ENCODE measurements at places on chromosomes 7 and 10.

GRCh38 chr7:20240080-20240926, 23.1 kb upstream of the MACC1 start:
- no peak for DNase-seq

- DNase-seq = no peak
Measured at GRCh38 chr10:3526727-3527501, 258.1 kb downstream of the KLF6 start.

DNA sequence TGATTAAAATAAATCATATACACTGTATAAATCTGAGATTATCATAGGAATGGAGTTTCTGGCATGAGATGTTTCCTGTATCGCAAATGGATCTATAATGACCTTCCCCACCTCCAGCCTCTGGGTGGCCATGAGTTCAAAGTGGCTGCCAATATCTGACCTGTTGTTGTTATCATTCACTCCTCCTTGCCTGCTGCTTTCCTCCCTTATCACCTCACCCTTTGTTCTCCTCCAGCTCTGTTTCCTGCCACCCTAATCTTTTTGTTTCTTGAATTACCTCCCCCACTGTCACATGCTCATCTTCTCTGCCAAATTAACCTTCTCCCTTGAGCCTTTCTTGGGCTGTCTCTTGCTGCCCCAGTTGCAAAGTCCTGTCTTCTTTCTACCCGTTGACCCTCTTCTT, 12.0 kb downstream of the SCD start:
- DNase-seq = no peak

GRCh38 chr10:62636825-62637248, 167.7 kb upstream of the ADO start:
- peak; percentile 24 for DNase-seq

DNA sequence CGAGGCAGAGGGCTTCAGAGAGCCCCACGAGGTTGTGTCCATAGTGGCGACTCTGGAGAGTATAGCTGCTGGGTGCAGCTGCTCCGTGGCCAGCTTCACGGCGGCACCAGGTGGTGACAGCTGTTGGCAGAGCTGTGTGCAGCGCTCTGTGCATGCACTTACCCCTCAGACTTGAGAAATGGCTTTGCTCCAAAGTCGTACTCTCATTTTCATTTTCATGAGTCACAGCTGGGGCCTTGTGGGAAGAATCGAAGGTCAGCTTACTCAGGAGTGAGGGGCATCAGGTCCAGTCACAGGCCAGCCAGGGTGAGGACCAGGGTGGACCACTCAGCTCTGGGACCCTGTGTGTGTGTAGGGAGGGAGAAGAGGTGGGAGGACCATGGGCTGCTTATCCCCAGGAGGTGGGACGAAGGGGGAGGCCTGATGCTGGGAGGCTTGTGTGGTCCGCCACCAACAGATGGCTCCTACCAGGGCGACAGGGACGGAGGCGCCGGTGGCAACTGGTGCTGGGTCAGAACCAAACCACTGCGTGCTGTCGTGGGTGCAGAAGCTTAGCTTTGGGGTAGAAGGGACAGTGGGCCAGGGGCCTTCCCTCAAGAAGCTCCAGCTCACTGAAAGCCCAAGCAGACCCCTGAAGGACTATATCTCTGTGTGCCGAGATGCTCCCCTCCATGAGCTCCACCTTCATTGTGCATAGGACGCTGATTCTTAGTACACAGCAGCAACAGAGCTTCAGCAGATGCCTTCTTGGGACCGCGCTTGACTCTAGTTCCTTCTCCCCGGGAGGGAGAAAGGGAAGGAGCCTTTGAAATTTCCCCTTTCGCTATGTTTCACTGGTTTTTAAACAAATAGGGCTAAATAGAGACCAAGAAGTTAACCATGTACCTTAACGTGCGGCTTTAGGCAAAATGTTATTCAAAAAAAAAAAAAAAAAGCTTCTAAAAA, 225.0 kb downstream of the CELF2 start:
- peak; percentile 72 for DNase-seq

- peak; percentile 3 for DNase-seq
Measured at GRCh38 chr7:44282601-44283171, 42.7 kb downstream of the CAMK2B start.

GRCh38 chr10:72588266-72588665, 37.6 kb downstream of the MICU1 start:
- no peak for DNase-seq

GRCh38 chr7:91352091-91352490, 87.9 kb downstream of the FZD1 start:
- DNase-seq = no peak

Measured in activated CD4-positive, alpha-beta T cell treated with anti-CD3 and anti-CD28 coated beads for 36 hours (primary cell).